ENCODE measurements at places on chromosomes 16 and 17.
A peak's percentile ranks its signal among the peaks of the same experiment; 100 is the strongest.

GRCh38 chr16:17320009-17320408, 150.8 kb downstream of the XYLT1 start:
- no peak for DNase-seq

DNA sequence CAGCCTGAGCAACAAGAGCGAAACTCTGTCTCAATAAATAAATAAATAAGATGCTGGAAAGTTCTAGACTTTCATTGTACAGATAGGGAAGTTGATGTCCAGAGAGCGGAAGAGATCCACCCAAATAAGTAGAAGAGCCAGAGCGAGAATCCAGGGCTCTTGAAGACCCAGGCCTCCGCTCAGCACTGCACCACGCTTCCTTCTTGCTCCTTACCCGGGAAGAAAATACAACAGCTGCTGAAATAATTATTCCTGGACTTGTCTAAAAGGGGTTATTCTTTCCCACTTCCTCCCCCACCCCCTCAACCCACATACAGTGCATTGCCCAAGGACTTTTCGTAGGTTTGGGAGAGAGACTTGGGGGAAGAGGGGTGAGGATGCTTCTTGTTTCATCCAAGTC, 26.7 kb downstream of the CDK5RAP3 start:
- no peak for DNase-seq

DNA sequence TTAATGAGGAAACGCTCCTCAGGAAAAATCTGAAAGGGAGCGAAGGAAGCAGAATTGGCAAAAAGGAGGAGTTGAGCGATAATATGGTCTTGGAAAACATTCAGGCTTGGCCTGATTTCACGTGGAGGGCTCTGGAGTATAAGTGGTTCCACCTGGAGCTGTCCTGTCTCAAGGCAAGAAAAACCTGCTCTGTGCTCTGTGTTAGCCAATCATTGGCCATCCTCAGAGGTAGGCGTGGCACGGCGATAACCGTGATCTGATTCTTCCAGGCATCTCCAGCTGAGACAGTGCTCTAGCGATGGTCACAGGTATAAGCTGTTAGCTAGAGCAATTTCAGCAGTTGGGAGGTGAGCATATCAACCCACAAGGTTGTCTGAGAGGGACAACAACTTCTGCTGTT, 450.5 kb upstream of the MAF start:
- no peak for DNase-seq

GRCh38 chr17:40350689-40351358, 13.7 kb downstream of the GJD3 start:
- DNase-seq, result no peak

DNA sequence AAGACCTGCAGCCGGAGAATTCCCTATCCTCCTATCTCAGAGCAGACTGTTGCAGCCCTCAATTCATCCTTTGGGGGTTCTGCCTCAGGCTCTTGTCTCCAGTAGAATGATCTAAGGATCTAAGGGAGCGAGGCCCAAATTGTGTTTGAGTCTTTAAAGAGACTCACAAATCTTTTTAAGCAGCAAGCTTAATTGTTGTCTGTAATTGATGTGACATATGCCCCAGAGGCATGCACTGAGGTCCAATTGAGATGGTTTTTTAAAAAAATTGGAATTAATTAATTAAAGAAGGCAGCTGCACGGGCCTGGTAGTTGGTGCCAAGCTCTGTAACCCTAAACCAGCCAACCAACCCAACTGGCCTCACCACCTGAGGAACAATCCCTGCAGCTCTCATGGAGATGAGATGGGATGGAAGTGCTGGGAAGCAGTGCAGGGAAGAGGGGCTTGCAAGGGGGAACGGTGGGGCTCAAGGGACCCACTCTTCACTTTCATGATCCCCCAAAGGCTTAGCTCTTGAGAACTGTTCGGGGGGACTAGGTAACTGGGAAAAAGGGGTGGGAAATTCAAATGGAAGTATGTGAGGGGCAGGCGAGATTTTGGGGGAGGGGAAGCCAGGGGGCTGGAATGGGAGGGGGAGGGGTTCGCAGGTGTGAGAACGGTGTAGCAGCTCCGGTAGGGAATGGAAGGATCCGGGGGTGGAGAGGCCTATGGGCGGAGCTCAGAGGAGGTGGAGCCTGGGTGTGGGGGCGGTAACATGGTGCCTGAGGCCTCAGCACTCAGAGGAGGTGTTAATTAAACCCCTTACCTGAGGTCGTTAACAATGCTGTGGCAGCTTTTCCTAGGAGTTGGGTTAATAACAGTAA, 9.2 kb upstream of the ZNF652 start:
- no peak for DNase-seq

DNA sequence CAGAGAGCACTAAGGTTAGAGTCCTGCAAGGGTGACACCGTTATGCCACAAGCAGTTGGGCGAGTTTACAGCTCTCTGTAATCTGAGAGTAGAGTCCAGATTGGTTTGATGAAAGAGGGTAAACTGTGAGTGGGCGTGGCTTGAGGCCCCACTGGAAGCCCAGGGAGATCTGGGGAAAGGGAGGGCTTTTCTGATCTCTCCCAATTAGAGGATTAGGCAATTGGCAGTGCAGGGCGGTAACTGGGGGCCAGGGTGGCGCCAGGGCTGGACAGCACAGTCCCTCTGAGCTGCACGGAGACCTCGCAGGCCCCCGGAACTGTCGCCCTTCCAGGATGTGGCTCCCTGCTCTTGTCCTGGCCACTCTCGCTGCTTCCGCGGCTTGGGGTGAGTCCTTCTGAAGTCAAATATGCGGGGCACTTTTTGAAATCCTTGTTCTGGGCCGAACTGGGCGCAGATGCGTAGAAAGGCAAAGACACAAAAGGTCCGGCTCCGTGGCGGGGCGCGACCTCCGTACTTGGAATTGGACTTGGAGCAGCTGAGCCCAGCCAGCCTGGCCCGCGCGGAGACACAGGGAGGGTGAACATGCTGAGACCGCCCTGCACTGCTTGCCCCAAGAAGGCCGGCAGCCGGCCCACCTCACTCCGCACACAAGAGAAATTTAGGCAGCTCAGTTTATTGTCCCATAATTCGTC, 72.4 kb downstream of the CES1 start:
- DNase-seq, result no peak

GRCh38 chr17:80187090-80187489, 17.3 kb downstream of the CARD14 start:
- peak; percentile 53 for DNase-seq

- DNase-seq, result no peak
Observed at GRCh38 chr17:78818932-78819331, 21.7 kb downstream of the USP36 start.

DNA sequence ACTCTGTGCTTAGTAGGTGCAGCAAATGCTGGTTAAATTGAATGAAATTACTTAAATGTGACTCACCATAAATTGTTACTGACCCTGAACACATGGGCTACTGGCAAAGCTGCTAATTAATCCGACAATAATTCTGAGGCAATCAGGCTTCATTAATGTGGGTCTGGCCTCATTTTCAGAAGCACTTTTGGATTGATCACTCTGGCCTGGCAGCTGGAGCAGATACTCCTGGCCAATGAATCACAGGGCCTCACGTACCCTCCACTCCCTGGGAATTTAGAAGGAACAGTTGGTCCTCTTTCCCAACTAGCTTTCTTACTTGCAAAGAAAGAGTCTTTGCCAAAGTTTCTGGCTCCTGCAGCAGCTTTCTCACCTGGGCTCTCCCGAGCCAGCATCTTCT, 162.0 kb upstream of the ZKSCAN2 start:
- no peak for DNase-seq

GRCh38 chr17:2867441-2868424, 71.5 kb downstream of the RAP1GAP2 start:
- DNase-seq, result no peak

GRCh38 chr17:82187500-82187899, 25.1 kb downstream of the CCDC57 start:
- DNase-seq, result no peak

Measured in keratinocyte (primary cell).